Activated naive CD4-positive, alpha-beta T cell treated with anti-CD3 and anti-CD28 coated beads, Interleukin-2, amount 50 U/mL, for 72 hours (primary cell): ENCODE measurements at places on chromosomes 4 and X. TPM values are rescaled to one million over a fixed set of nuclear protein-coding genes. Genes with fewer than 3 reads are reported as not detected.

DNA sequence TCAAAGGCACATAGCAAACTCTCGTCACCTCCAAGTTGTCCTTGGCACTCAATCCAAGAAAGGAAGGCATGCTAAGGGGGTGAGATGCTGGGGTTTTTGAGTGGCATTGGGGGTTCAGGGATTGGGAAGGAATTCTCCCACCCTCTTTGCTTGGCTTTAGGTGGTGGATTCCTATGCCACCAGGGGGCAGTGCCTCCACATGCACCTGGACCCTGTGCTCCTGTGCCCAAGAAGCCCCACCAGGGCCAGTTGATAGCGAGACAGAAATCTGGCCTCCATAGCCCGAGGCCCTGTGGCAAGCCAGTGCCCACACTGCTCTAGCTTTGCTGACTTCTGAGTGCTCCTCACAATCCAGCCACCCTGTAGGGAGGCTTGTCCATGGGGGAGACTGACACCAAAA lies 2.0 kb upstream of the FATE1 start:
- DNase-seq: no peak

Gene RTL9
- not detected for total RNA-seq

DNA sequence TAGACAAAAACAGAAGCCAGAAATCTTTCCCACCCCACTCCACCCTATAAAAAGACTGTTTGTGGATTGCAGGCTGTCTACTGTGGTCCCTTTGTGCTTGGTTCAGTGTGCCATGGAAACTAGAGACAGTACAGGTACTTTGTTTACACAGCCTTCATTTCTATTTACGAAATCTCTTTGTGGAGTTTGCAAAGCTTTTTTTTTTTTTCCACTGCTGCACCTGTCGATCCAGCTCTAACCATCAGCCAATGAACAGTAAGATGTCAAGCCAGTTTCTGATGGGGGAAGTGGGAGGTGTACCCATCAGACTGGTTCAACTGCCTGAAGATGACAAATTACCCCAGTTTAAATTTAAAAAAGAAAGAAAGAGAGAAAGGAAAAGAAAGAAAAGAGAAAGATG lies 20.2 kb upstream of the LRBA start:
- DNase-seq: no peak

Gene BBS12
- 0.96 TPM for total RNA-seq

GRCh38 chrX:136034668-136035067 lies 49.4 kb downstream of the SLC9A6 start:
- no peak for DNase-seq

DNA sequence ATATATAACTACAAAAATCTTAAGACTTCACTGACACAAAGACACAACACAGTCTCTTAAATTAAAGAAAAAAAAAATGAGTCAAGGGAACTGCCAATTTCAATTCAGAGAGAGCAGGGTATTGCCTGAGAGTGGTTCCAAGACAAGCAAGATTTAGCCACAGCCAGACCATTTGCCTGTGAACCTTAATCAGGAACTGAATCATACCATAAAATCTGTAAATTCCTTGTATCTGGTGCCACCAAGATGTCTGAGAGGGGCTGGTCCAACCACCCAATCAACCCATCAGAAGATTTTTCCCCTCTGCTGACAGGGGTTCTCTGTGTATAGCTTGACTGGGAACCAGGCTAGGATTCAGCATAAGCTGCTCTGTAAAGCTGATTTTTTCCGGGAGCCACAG lies 159.2 kb downstream of the CPEB2 start:
- no peak for DNase-seq

Gene FAM184B
- not detected for total RNA-seq

Gene PPEF2
- not detected for total RNA-seq

Gene DOK7
- not detected for total RNA-seq

Gene GPR50
- total RNA-seq: not detected

- no peak for DNase-seq
Observed at GRCh38 chrX:110395877-110396276, 37.2 kb downstream of the RTL9 start.
